GM23248 (cell line): ENCODE measurements at places on chromosomes 7 and 10. TPM values are rescaled to one million over a fixed set of nuclear protein-coding genes. Genes with fewer than 3 reads are reported as not detected.

Gene HSPA12A
- 4.8 and 4.9 TPM in 2 replicates for total RNA-seq

Gene ATP5MK
- 197 and 259 TPM in 2 replicates for total RNA-seq

Gene EGFR
- 53.5 and 55.0 TPM in 2 replicates for total RNA-seq

Gene SFRP5
- not detected in 2 replicates for total RNA-seq

Gene OR9A2
- total RNA-seq: not detected in 2 replicates

Gene CPN1
- not detected in 2 replicates for total RNA-seq

Gene PDK4
- 1.0 and 1.5 TPM in 2 replicates for total RNA-seq

Gene RASA4B
- 0.13 and 1.1 TPM in 2 replicates for total RNA-seq

Gene HACD1
- total RNA-seq: 64.0 and 81.3 TPM in 2 replicates

Gene ANKRD61
- not detected in 2 replicates for total RNA-seq

Gene CALML5
- not detected in 2 replicates for total RNA-seq

Gene HOXA1
- 0.89 and 0.97 TPM in 2 replicates for total RNA-seq

Gene MYO1G
- total RNA-seq: not detected in 2 replicates

Gene GFRA1
- total RNA-seq: 5.0 and 8.1 TPM in 2 replicates

Gene KLHL7
- 34.9 and 57.7 TPM in 2 replicates for total RNA-seq

Gene WEE2
- not detected in 2 replicates for total RNA-seq

Gene TRIM73
- 0.13 and 0.22 TPM in 2 replicates for total RNA-seq

Gene ATG9B
- not detected in 2 replicates for total RNA-seq

Gene VKORC1L1
- total RNA-seq: 20.5 and 22.0 TPM in 2 replicates

Gene TMEM72
- total RNA-seq: not detected in 2 replicates

Gene PHYHIPL
- not detected in 2 replicates for total RNA-seq

Gene C7orf33
- not detected in 2 replicates for total RNA-seq

Gene LIPF
- total RNA-seq: not detected in 2 replicates

Gene SLC13A1
- not detected in 2 replicates for total RNA-seq
